SK-N-DZ (cell line): ENCODE measurements at places on chromosomes 1 and 21.
A peak's percentile ranks its signal among the peaks of the same experiment; 100 is the strongest.

- no peak for DNase-seq
Observed at GRCh38 chr1:78339490-78339889, 151.3 kb upstream of the PTGFR start.

- no peak for DNase-seq
Observed at GRCh38 chr1:38207275-38207674, 160.7 kb upstream of the POU3F1 start.

- no peak for DNase-seq
Observed at GRCh38 chr21:27220416-27220815, 253.5 kb upstream of the ADAMTS5 start.

GRCh38 chr1:28983091-28983490, 68.7 kb downstream of the EPB41 start:
- no peak for DNase-seq

GRCh38 chr1:19071674-19072281, 115.3 kb upstream of the IFFO2 start:
- DNase-seq, result no peak

DNA sequence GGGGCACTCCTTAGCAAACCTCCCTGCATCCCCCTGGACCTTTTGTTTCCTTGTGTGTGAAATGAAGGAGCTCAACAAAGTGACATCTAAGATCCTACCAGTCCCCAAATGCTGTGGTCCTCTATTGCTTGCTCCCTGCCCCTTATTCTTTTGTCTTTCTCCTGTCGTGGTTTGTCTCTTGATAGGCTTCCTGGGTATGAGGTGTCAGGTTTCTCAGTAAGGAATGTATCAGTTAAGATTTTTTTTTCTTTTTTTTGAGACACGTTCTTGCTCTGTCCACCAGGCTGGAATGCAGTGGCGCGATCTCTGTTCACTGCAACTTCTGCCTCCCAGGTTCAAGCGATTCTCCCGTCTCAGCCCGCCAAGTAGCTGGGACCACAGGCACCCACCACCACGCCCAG, 16.8 kb downstream of the CNIH3 start:
- DNase-seq, result no peak

GRCh38 chr21:25323356-25323949, 283.8 kb downstream of the MRPL39 start:
- peak; percentile 72 for DNase-seq

DNA sequence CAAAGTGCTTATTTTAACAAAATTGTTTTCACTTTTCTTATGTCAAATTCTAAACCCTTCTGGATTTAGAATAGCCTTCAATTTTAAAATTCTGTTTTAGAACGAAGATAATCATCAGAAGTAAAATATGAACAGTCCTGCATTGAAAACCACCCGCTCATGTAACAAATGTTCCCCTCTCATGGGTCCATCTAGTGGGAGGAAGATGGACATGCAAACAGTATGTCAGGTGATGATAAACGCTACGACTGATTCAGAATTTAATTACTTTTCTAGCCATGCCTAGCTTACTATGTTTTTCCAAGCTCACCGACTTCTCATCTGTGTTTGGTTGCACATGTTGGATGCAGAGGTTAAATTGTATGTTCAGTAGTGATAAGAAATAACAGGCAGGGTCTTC, 23.5 kb downstream of the SOD1 start:
- DNase-seq, result no peak

GRCh38 chr1:212484701-212485570, 52.2 kb downstream of the NENF start:
- DNase-seq, result no peak

- no peak for DNase-seq
Observed at GRCh38 chr1:210908257-210908656, 225.7 kb downstream of the KCNH1 start.

DNA sequence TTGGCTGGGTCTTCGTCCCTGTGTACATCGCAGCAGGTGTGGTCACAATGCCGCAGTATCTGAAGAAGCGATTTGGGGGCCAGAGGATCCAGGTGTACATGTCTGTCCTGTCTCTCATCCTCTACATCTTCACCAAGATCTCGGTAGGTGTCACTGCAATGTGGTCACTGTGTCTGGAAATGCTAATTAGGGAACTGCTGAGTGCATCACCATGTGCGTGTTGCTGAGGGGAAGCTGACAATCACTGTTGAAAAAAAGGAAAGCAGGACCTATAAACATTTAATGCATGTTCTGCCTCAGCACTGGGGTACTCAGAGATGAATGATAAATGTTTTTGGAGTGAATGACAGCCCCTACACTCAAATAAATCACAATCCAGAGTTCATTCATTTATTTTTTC, 6.8 kb downstream of the SLC5A9 start:
- DNase-seq, result peak; percentile 35

DNA sequence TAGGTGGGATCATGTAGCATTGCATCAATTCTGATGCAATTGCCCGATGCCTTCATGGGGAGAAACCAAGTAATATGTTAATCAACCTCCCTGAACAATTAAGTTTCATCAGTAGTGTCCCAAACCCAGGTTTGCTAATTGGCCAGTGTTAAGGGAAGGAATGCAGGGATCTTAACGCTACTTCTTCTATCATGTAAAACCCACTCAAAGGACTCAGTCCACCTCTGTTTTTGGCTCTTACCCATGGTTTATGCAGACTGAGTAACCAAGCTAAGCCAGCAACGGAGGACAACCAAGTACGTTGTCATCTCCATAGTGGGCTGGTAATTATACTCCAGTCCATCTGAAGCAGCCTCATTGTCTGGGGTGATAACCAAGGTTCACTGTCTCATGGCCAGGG, 203.0 kb upstream of the FMN2 start:
- DNase-seq, result no peak

DNA sequence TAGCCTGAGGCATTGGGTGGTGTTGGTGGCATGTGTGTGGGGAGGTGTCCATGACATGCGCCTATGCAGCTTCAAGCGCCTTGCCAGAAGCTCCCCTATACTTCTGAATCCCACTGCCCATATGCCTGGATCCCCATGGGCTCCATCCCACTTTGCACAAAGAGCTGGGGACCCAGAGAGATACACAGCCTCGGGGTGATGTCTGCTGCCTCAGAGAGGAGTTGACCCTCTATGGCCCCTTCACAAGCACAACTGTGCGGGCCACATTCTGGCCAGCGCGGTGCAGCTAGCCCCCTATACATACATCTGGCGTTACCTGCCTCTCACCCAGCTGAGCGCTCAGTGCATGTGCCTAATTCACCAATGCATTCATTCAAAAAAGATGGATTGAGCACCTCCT, 9.6 kb upstream of the PTPRF start:
- DNase-seq, result no peak

- peak; percentile 11 for DNase-seq
Observed at GRCh38 chr1:29341936-29342335, 105.6 kb downstream of the PTPRU start.

DNA sequence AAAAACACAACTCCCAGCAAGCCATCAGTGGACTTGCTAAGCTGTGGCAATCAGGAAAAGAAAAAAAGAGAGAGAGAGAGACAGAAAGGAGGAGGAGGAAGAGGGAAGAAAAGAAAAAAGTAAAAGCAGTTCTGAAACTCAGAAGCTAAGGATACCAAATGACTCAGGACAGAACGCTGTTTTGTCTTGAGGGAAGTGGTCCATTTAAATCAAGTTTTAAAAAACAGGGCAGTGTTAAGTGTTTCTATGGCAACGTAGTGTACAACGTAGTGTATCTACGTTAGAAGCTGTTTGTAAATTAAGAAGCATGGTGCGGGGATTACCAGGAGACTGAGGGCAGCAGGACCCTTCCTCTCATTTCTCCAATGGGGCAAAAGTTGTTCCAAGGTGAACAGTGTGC, 5.8 kb downstream of the ADORA3 start:
- DNase-seq, result no peak

GRCh38 chr1:86648255-86648654, 56.1 kb upstream of the SH3GLB1 start:
- no peak for DNase-seq

GRCh38 chr1:221200464-221200863, 321.2 kb downstream of the HLX start:
- DNase-seq, result no peak

GRCh38 chr1:39846796-39847195, 36.5 kb downstream of the TRIT1 start:
- no peak for DNase-seq
